Stimulated activated CD8-positive, alpha-beta memory T cell treated with anti-CD3 and anti-CD28 coated beads, Interleukin-7, amount 100 ng/mL, for 24 hours (primary cell): ENCODE measurements at places on chromosomes 6 and 20.

DNA sequence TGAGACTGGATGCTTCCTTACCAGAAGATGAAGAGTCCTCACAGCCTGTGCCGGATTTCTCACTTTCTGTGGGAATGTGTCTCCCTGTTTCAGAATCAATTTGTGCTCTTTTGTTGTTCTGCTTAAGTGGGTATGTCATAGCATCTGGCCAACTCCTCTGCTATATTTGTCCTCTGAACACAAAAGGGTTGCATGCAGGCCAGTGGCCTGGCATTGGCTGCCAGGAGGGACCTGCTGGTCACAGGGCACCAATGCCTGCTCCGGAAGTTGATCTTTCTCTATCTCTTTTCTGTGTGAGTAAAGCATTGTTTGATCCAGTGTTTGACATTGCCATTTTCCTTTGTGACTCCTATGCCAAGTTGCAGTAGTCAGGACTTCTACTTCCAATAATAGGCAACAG is 47.8 kb downstream of the JARID2 start:
- no peak for DNase-seq

DNA sequence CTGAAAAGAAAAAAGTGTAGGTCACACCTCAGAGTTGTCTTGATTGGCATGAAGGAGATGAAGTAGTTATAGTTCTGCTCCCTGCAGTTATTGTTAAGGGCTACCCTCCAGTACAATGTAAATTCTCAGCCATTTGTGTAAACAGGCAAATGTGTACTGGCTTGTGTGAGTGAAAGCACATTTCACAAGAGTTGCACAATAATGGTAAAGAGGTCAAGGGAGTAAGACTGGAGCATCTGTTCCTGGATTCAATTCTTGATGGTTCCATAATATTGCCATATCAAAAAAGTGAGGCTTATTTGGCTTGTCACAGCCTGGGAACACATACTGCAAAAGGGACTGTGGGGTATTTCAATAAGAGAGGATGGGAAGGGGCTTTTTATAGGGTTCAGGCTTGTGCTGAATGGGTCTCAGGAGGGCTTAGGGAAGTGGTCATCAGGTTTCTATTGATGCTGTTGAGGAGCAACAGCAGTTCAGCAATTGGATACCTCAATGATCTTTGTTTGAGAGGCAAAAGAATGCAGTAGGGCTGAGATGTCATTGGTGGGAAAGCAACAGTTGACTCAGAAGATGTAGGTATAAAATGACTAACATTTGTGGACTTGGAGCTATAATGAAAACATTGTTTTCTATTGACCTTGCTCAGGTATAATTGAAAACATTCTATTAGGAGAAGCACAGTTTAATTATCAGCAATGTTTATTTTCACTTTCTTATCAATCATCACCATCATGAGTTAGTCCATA is 402.6 kb downstream of the BCKDHB start:
- DNase-seq = no peak

GRCh38 chr6:113377362-113377942 is 479.7 kb upstream of the MARCKS start:
- no peak for DNase-seq

GRCh38 chr6:3919130-3919628 is 70.0 kb downstream of the FAM50B start:
- DNase-seq = no peak

GRCh38 chr6:6696867-6697531 is 108.5 kb downstream of the LY86 start:
- DNase-seq = no peak

- DNase-seq = no peak
These were observed 43.0 kb downstream of the VEGFA start for GRCh38 chr6:43812850-43813578.

- DNase-seq = no peak
These were observed 7.8 kb downstream of the PLCB1 start for GRCh38 chr20:8139899-8140298.

DNA sequence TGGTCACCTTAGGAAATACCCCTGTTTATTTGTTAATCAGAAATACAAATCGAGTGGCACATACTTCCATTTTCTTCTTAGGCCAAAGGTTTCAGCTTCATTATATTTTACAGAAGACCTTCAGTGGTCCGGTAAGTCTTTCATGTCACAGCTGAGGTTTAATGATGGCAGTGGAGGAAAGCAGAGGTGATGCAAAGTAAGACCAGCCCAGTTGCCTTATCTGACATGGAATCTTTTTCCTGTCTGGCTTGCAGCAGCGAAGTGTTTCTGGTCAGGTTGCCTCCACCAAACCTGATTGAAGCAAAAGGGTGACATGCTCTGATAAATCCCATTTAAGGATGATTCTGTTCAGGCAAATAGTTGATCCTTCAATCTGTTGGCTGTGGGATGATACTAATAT is 100.0 kb downstream of the PRDM1 start:
- no peak for DNase-seq

GRCh38 chr6:125858427-125859320 is 67.9 kb downstream of the NCOA7 start:
- no peak for DNase-seq

- no peak for DNase-seq
These were observed 14.8 kb downstream of the CLIC5 start for GRCh38 chr6:46000905-46001304.

GRCh38 chr6:15044948-15045347 is 200.9 kb upstream of the JARID2 start:
- DNase-seq = no peak

- no peak for DNase-seq
These were observed 4.1 kb downstream of the SPTLC3 start for GRCh38 chr20:13012886-13013285.

DNA sequence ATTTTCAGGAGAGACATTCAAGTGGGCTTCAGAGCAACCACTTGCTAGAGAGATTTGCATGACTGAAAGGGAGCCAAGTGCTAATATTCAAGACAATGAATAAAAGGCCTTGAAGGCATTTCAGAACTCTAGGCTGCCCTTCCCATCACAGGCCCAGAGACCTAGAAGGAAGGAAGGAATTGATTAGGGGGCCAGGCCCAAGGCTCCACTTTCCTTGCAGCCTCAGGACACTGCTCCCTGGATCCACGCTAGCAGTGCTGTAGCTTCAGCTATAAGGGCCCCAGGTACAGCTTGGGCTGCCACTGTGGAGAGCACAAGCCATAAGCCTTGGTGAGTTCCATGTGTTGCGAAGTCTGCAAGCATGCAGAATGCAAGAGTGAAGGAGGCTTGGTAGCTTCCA is 731.9 kb upstream of the FLRT3 start:
- DNase-seq = no peak

DNA sequence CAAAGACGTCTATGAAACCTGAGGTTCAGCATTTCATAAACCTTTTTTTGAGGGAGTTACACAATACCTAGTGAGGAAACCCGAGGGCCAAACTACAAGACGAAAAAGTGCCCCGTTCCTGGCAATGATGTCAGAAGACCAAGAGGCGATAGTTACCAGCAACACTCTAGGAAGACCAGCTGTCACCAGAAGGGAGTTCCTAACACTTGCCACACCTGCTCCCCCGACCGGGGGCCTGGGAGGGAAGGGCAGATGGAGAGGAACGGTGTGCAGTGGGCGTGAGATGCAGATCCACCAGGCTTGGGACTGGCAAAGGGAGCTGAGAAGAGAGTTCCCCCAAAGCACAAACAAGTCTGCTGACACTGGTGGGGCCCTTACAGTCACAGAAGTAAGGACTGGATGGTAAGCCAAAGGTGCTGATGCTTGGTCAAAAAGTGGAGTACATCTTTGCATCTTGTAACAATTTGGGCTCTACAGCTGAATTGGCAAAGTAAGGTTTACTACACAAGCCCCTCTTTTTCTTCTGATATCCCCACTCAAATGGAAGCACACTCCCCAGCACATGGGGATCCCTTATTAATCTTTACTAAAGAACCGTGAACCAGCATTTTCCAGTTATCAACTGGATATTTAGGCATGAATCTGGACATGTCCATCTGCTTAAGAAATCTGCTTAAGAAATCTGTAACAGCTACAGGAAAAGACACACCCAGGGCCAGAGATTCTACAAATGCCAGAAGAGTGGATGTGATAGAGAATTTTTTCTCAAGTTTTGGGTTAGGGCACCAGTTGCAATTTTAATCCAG is 38.5 kb downstream of the PANK2 start:
- DNase-seq = no peak

GRCh38 chr6:39312912-39313525 is 1.2 kb downstream of the KCNK17 start:
- DNase-seq = no peak

DNA sequence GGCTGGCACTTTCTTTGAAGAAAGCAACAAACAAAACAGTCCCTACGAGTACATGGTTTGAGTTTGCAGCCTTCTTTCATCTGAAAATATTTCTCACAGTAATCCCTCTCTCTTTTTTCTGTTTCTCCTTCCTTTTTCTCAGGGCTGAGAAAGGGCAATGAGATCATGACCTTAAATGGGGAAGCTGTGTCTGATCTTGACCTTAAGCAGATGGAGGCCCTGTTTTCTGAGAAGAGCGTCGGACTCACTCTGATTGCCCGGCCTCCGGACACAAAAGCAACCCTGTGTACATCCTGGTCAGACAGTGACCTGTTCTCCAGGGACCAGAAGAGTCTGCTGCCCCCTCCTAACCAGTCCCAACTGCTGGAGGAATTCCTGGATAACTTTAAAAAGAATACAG is 80.7 kb upstream of the CLDN20 start:
- DNase-seq = no peak

GRCh38 chr6:2875359-2876191 is 27.5 kb downstream of the SERPINB9 start:
- DNase-seq = no peak

DNA sequence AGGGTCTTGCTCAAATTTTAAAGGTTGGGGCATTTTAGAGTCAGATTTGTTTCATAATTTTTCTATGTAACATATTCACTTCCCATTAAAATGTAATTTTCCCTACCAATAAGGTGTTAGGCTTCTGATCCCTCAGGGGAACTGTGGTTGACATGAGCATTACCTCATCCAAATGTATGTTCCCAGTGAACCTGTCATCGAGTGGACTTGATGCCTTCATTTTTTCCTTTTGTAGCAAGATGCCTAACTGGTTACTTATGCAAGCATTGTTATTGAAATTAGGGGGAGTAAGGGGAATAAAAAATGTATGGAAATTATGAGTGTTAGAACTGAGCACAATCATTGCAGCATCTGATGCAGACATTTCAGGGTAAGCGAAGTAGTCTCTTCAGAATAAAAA is 360.5 kb downstream of the BCKDHB start:
- DNase-seq = no peak

DNA sequence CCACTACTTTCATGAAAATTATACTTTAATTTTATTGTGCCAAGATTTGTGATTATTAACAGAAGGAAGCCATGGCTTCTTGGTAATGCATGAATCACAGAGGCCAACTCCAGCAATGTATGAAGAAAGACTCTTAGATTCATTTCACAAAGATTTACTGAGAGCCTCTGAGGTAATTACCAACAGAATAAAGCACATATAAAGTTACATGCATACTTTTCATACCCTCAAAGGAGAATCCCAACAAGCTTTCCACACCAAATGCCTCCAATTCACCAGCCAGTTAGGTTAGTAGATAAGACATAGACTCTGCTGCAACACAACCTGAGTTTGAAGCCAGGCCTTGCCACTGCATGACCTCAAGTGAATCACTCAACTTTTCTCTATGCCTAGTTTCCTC is 41.9 kb downstream of the HBS1L start:
- DNase-seq = no peak

- DNase-seq = no peak
These were observed 12.1 kb downstream of the PRPH2 start for GRCh38 chr6:42710316-42710715.

DNA sequence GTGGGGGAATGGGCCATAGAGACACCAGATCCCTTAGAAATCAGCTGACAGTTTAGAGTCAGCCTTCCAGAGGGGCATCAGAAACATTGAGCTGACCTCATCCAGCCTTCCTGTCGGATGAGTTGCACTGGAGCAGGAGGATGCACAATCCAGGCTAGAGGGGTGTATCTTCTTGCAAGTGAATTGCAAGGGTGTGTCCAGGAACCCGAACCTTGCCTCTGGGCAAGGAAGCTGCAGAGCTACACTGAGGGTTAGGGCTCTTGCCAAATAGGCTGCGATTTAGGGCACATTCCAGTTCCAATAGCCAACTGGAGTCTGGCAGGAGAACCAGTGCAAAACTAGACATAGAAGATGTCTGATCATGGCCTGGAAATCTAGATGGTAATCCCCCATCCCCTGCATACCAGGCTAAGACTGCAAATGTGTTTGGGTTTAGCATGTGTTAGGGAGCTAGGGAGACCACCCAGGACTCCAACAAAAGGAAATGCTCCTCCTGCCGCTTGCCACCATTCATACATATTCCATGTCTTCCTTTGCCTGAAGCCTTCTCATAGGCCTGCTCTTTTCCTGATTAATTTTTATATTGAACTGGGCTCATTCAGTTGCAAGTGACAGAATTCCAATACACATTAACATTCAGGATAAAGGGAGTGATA is 6.3 kb upstream of the UTRN start:
- DNase-seq = no peak

- no peak for DNase-seq
These were observed 60.2 kb downstream of the PYGB start for GRCh38 chr20:25308083-25308491.

DNA sequence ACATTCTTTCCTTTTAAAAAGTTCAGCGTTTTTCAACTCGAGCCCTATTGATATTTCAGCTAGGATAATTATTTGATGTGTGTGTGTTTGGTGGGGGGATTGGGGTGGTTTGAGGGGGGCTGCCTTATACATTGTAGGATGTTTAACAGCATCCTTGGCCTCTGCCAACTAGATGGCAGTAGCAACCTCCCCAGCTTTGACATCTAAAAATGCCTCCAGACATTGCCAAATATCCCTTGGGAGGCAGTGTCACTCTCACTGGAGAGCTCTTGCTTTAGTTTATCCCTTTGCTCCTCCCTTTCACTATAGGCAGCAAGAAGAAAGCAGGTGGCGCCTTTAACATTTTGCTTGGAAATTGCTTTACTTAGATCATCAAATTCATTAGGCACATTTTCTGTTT is 14.6 kb upstream of the TP53TG5 start:
- DNase-seq = no peak

DNA sequence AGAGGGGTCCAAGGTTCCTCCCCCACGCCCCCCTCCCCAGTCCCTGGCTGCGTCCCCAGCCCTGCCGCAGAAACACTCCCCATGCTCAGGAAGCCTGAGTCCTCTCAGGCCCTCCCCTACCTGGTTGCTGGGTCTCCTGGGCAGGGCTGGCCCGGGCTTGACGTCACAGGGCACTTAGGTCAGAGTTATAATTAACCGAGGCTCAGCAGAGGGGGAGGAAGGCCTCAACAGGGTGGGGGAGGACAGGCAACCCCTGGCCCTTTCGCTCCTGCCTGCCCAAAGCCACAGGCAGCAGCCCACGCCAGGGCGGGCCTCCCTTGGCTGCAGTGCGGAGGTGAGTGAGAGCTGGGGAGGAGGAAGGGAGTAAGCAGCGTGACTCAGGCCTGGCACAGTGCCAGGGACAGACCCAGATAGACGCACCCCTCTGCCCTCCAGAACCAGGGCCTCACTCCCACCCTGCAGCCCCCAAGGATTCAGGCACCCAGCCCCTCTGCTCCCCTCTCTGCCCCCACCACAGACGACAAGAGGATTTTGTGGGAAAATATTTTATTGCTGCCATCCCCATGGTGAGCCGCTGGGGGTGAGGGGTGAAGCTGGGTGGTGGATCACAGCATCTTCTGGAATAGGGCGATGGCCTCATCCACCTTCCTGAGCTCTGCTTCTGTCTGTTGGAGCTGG is at the start of gene VWA7:
Gene VWA7 (minus strand): TSS at position 340 of the 678 bp plus-strand sequence. CDS start 549 bp downstream, outside the sequence.
- peak; percentile 52 for DNase-seq
